Activated CD4-positive, alpha-beta T cell treated with anti-CD3 and anti-CD28 coated beads, Interleukin-2, amount 10 ng/mL, durations not matched to agents 7 days and 5 days (primary cell): ENCODE measurements at places on chromosomes 6 and 20. TPM values are rescaled to one million over a fixed set of nuclear protein-coding genes. Genes with fewer than 3 reads are reported as not detected.

DNA sequence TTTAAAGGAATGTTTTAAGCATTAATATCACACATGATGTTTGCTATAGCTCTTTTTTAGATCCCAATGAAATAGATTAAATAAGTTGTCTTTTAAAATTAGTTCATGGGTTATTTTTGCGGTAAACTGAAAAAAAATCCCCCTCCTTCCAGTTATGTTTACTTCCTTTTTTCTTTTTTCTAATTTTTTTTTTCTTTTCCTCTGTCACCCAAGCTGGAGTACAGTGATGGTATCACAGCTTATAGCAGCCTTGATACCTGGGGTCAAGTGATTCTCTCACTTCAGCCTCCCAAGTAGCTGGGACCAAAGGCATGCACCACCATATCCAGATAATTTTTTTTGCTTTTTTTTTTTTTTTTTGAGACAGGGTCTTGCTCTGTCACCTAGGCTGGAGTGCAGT is 17.8 kb upstream of the SCAF8 start:
- DNase-seq, result no peak

GRCh38 chr6:40247516-40248115 is 313.4 kb upstream of the MOCS1 start:
- DNase-seq, result no peak

GRM1 gene
- total RNA-seq, result not detected

MAK gene
- not detected for total RNA-seq

DNA sequence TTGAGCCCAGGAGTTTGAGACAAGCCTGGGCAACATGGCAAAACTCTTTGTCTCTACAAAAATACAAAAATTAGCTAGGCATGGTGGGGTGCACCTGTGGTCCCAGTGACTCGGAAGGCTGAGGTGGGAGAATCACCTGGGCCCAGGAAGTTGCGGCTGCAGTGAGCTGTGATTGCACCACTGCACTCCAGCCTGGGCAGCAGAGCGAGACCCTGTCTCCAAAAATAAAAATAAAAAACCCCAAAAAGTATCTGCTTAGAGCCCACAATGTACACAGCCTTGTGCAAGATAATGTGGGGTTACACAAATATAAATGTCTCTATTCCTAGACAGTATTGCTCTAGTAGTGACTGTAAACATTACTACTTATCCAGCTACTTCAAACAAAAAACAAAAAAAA is 5.9 kb downstream of the ESF1 start:
- DNase-seq, result no peak

GRCh38 chr6:124854338-124854922 is 107.8 kb upstream of the RNF217 start:
- DNase-seq, result no peak

- no peak for DNase-seq
These were observed 21.5 kb upstream of the ARHGAP18 start for GRCh38 chr6:129731428-129731827.

DNA sequence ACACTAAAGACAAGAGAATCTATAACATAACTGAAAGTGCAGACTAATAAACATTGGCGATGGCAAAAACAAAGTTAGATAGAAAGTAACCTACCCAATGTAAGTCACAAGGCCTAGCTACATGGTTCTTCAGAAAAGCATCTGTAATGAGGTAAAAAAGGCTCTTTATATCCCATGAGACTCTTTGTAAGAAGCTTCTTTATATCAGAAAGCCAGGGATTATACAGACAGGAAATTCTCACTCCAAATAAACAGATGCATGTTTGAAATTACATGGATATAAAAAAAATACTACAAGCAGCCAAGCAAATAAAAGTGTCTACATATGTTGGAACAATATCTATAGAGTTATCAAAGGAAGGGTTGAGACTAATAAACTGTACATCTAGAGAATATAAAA is 284.9 kb upstream of the NRSN1 start:
- no peak for DNase-seq

TRAPPC3L gene
- not detected for total RNA-seq

HRH3 gene
- total RNA-seq, result not detected

DNA sequence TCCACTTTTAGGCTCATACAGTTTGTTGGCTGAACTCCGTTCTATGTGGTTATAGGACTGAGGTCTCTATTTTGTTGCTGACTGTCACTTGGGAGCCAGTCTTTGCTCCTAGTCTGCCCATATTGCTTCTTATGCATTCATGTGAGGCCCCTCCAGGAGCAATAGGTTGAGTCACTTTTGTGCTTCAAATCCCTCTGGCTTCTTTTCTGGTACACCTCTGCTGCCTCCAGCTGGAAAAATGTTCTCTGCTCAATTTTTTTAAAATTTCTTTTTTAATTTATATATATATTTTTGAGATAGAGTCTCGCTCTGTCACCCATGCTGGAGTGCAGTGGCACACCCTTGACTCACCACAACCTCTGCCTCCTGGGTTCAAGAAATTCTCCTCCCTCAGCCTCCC is 42.7 kb upstream of the NOX3 start:
- DNase-seq, result no peak

FAM120B gene
- total RNA-seq, result 29.8 TPM

DNA sequence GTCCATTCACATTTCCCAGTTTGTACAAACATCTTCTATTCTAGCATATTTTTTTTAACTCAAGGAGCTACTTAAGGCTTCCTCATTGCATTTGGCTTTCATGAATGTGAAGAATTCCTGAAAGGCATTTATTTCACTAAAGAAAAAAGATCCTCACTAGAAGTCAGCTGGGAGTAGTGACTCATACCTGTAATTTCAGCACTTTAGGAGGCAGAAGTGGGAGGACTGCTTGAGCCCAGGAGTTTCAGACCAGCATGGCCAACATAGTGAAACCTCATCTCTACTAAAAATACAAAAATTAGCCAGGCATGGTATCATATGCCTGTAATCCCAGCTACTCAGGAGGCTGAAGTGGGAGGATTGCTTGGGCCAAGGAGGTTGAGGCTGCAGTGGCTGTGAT is 30.9 kb upstream of the XRN2 start:
- DNase-seq, result no peak

CD24 gene
- 0.22 TPM for total RNA-seq

DNA sequence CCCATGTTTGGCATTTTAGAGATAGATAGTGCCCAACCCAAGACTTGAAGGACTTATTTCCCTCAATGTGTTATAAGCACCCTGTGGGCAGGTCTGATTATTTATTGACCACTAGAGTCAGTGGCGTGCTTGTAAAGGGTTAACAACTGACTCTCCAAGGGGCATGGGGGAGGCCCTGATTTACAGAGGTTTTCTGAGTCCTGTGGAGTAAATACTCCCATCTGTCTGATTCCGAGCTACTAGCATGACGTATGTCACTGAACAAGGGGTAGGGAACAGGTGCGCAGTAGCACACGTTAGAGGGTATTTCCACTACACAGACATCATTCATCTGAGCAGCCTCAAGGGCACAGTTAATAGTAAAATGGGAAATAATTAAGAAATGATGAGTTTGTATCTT is 17.4 kb upstream of the TRAM2 start:
- no peak for DNase-seq

GRCh38 chr6:129102741-129103140 is 219.8 kb downstream of the LAMA2 start:
- no peak for DNase-seq

GRCh38 chr6:134784336-134784735 is 165.6 kb downstream of the ALDH8A1 start:
- DNase-seq, result no peak

GRCh38 chr20:33664762-33665144 is 2.0 kb upstream of the ACTL10 start:
- DNase-seq, result no peak

GRCh38 chr6:15255481-15255880 is 9.6 kb downstream of the JARID2 start:
- DNase-seq, result no peak

PDYN gene
- total RNA-seq, result not detected

ZNF311 gene
- total RNA-seq, result 0.55 TPM

- DNase-seq, result no peak
These were observed 8.8 kb upstream of the OSTM1 start for GRCh38 chr6:108083349-108083748.

HDAC2 gene
- 63.8 TPM for total RNA-seq

DNA sequence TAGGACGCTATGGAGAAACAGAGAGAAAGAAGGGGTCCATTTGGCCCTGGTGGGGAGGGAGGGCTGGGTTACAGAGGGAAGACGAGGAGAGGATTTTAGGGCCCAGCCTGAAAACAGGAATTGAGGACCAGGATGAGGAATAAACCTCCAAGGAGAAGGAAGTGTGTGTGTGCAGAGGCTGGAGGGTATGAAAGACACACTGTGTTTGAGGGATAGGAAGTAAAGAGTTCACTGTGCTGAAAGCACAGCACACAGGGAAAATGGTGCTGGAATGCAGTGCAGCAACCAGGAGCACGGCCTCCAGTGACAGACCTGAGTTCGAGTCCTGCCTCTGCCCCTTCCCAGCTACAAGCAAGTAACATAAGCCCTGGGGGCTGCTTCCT is 7.8 kb downstream of the MBOAT1 start:
- DNase-seq, result no peak

DNA sequence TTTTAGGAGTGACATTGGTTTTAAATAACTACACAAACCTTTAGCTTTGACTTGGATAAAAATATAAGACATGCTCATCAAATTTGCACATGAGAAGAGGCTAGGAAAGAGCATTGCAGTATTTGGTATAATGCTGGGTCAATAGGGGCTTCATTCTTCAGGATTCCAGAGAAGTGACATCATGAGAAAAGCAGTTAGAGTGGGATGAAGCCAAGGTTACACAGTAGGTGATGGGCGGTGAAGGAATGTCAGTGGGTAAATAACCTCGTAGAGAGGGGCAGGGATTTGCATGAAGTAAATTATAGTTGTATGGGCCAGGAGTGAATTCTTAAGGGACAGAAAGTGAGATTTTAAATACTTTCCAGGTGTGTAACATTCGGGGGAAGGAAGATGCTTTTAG is 216.2 kb downstream of the RFPL4B start:
- DNase-seq, result no peak

DNA sequence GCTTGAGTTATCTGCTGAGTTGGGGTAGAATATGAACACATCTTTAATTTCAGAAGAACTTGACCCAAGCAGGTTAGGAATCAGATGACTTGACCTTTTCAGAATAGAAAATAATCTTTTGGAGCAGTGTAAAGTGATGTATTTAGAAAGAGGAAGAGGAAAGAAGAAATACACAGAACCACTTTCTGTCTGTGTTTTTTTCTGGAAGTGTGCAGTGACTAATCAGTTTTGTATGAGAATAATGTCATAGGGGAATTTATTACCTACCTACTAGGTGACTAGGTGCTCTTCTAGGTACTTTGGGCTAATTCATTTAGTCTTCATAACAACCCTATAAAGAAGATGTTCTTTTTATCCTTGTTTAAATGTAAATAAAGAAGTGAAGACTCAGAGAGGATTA is 3.0 kb downstream of the PPP1R14C start:
- DNase-seq, result no peak

SIM1 gene
- not detected for total RNA-seq

FARS2 gene
- 17.2 TPM for total RNA-seq

BPIFB4 gene
- total RNA-seq, result not detected

- no peak for DNase-seq
These were observed 19.5 kb upstream of the ADGRF1 start for GRCh38 chr6:47061309-47062300.

DNA sequence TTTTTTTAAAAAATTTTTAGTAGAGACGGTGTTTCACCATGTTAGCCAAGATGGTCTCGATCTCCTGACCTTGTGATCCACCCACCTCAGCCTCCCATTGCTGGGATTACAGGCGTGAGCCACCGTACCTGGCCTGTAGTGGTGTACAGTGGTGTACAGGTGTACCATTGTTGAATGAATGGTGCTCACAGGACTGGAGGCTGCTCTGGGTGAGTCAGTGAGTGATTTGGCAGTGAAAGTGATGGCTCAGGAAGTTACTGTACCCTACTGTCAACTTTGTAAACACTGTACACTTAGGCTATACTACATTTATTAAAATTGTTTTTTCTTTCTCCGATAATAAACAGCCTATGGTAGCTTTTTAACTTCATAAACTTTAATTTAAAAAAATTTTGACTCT is 122.8 kb upstream of the EEF1E1 start:
- DNase-seq, result no peak

FITM2 gene
- total RNA-seq, result 4.9 TPM

- DNase-seq, result no peak
These were observed 11.8 kb upstream of the TRAM2 start for GRCh38 chr6:52588710-52589091.

DNA sequence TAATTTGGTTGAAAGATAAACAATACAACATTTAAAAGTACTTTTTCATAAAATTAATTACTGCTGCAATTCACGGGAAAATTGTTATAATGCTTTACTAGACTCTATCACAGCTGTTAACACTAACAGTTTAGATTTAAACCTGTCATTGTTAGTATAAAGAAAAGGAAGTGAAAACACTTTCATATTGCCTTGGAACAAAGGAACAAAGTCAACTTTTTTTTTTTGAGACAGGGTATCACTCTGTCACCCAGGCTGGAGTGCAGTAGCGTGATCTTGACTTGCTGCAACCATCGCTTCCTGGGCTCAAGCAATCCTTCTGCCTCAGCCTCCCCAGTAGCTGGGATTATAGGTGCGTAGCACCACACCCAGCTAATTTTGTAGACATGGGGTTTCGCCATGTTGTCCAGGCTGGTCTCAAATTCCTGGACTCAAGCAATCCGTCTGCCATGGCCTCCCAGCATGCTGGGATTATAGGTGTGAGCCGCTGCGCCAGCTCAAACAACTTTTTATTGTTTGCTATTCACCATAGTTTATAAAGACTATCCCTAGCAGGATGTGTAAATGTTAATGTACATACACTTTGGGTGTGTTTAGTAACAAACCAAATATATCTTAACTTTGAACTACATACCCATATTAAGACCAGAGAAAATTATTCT is 22.1 kb downstream of the SLC35A1 start:
- DNase-seq, result no peak

DNA sequence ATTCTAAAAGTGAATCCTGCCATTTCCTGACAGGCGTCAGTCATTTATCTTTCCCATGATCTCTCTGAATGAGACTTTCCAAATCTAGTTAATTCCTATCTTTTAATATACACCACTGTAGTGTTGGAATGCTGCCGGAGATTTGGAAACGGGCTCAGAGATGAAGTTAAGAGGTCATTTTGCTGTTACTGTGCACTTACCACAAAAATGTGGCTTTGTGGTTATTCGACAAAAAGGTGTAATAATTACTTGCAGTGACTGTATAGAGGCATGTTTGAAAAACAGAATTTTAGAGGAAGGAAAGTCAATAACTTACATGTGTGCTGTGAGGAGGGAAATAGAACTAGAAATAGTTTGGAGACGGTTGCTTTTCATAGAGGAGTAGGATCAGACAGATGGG is 460.2 kb upstream of the BTBD3 start:
- no peak for DNase-seq

DNA sequence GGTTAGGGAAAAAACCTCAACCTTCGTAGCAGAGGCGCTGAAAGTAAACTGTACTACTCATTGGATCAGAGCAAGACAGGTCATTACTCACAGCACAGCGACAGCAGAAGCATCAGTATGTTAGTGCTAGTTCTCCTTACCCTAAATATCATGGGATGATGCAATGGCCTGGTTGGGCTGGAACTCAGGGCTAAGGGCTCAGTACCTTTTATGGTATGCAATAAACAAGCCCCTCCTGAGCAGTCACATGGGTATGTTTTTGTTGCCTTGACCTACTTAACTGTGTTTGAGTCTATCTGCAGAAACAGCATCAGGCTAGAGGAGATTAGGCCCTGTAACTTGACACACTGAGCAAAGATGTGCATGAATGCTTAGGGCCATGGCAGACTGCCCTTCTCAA is 369.4 kb upstream of the IMPG1 start:
- no peak for DNase-seq

GRCh38 chr20:58389324-58389967 is 417 bp downstream of the VAPB start:
- DNase-seq, result peak; percentile 35

GRCh38 chr6:98828941-98829411 is 5.4 kb upstream of the POU3F2 start:
- no peak for DNase-seq
